ENCODE measurements at places on chromosomes 5 and 9. TPM values are rescaled to one million over a fixed set of nuclear protein-coding genes. Genes with fewer than 3 reads are reported as not detected.

DNA sequence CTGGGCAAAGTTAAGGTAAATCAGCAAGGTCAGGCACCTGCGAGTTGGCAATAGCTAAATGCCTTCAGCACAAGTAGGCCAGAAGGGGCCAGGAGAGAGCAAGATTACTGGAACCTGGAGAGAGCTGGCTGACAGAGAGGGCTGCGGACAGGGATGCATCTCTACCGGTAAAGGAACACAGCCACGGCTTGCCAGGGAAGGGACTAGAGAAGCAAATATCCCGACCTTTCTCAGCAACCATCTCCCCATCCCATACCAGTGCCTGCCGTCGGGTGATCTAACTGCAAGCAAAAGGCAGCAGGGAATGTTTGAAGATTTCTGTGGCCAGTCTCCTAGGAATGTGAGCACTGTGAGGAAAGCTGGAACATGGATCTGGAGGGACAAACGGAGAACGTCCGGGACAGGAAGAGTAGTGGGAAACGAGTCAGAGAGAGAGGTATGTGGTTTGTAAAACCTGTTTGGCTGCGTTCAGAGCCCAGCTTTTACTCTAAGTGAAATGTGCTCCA, 15.9 kb upstream of the ABLIM3 start:
- no peak overlapping the region for H3K27ac ChIP-seq
- DNase-seq, result peak; percentile 81
- peaks cover 5% of the 10 kb centered on the region for H3K4me1 ChIP-seq

DNA sequence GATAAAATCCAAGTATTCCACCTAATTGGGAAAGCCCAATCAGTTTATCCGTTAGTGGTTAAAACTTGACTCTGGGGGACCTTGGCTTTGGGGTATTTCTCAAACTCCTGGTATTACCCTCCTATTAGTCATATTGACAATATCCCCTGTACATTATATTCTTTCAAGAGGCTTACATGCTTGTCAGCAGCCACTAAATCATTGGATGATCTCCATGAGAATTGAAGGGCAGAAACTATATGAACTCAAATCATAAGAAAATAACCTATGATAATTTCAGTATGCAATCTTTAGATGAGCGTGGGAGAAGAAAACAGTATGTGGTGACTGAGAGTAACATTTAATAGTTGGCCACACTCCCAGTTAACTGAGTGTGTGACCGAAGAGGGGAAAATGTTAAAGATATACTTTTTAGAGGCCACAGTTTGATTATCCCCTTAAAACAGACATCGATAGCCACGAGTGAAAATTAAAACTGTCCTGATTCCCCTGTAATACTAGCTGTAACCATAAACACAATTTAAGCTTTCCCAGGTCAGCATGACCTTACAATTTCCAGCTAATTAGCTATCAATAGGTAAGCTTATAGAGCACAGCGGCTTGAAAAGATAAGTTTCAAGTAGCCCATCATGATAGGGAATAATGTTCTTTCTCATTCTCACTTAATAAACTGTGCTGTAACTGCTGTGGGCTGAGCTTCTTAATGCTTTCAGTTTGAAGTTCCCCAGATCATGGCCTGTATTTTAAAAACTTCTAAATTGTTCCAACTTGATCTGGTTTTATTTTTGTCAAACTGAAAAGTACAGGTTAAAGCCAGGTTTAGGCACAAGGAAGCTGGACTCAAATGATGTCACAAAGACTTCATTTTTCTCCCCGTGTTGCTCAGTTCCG, 58.6 kb downstream of the PUM3 start:
- H3K27me3 ChIP-seq, result no peaks in the 10 kb centered on the region
- H3K36me3 ChIP-seq, result peaks cover 31% of the 10 kb centered on the region
- H3K4me1 ChIP-seq, result no peaks in the 10 kb centered on the region
- no peak for DNase-seq
- no peak overlapping the region for H3K4me3 ChIP-seq

DNA sequence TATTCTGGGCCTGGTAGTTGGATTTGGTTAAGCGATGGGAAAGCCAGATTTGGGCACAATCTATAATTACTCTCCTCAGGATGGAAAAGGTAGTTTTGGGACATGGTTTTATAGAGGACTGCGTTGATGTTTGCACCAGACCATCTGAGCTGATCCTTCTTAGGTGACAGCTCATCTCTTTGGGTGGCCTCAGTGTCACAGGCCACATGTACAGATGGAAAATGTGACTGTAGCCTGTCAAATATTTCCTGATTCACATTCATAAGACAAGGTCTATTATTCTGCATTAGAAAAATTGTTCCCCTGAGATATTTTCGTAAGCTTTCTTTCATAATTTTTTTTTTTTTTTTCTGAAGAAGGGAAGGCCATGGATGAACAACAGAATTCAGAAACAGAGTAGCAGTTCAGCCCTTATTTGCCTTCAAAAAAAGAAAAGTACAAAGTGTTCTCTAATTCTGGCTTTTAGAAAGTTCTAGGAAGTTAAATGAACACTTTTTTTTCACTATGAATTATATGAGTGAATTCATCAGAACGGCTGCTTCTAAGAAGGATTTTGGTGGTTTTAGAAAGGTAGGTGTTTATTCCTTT, 81.0 kb downstream of the NNT start:
- DNase-seq, result no peak
- no peak overlapping the region for H3K27ac ChIP-seq
- H3K4me1 ChIP-seq, result no peaks in the 10 kb centered on the region
- no peaks in the 10 kb centered on the region for H3K36me3 ChIP-seq
- H3K4me3 ChIP-seq, result no peak overlapping the region
- no peaks in the 10 kb centered on the region for H3K27me3 ChIP-seq

DNA sequence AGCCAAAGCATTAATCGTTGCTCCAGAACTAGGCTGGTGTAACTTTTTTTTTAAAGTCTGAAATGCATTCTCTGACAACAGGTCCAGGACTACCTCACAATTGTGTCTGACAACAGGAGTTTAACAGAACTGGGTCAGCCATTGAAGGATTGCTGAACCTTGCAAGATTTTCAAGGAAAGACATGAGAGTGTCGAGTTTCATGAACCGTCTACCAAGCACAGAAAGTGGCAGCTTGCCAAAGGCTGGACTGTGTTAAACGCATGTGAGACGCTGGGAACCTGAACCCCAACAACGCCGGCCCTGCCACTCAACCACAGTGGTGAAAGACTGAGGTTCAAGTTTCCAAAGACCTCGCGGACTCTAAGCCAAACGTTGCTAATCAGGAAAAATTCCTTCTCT, 79.1 kb downstream of the LHFPL2 start:
- H3K4me3 ChIP-seq, result no peak overlapping the region
- H3K27me3 ChIP-seq, result no peaks in the 10 kb centered on the region
- peaks cover 26% of the 10 kb centered on the region for H3K4me1 ChIP-seq
- no peaks in the 10 kb centered on the region for H3K36me3 ChIP-seq

The IFNA13 gene
- total RNA-seq, result not detected

GRCh38 chr9:137679249-137679648, 60.4 kb downstream of the EHMT1 start:
- peak overlapping the region; percentile 92 for H3K27ac ChIP-seq
- DNase-seq, result peak; percentile 93
- no peaks in the 10 kb centered on the region for H3K36me3 ChIP-seq

The SLC34A1 gene
- 0.31 TPM for total RNA-seq

All from GM23338 (cell line).